Stimulated activated CD4-positive, alpha-beta T cell treated with anti-CD3 and anti-CD28 coated beads, Interleukin-12 subunit alpha, Interleukin-12 subunit beta, amount 100 ng/mL, for 4 hours (primary cell): ENCODE measurements at places on chromosomes 7 and 10.

GRCh38 chr7:90387470-90388240 is 15.6 kb upstream of the CLDN12 start:
- no peak for DNase-seq

GRCh38 chr10:31263903-31264302 is 55.1 kb upstream of the ZEB1 start:
- no peak for DNase-seq

DNA sequence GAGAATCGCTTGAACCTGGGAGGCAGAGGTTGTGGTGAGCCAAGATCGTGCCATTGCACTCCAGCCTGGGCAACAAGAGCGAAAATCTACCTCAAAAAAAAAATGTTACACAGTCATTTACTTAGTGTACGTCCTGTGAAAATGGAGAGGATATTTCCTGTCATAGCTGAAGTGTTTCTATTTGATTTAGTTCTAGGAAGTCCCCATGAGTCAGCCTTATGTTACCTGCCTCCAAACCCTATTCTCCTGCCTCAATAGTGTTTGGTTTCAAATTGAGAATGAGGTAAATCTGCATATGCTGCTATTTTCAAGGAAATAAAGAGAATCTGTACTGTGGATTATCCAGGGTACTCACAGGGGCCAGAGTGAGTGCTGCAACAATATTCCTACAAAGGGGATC is 1284.5 kb upstream of the AUTS2 start:
- no peak for DNase-seq

DNA sequence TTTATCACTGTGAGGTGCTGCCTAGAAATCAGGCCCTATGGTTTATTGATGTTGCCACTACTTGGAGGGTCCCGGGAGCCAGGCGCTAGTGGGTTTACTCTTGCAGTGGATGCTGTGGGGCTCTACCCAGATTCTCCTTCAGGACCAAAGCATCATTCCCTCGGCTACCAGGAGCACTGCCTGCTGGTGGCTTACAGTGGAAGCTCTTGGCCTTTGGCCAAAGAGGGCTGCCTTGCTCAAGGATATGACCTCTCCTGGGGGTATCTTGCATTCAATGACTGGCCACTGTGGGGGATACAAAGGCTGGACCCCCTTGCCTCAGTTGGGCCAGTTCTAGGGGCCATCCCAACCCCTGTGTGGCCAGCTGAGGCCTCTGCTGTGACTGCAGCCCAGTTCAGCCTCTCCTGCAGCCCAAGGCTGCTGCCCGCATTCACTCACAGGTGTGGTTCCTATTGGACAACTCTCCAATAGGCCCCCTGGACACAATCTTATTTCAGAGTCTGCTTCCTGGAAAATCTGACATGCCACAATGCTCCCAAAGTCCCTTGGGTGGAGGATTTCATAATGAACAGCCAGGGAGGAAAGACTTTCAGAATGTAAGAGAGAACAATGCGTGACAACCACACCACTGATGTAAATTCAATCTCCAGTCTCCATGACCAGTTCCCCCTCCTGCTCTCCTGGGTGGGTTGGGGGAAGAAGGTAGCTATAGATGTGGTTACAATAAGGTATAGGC is 196.3 kb downstream of the SNX10 start:
- no peak for DNase-seq

DNA sequence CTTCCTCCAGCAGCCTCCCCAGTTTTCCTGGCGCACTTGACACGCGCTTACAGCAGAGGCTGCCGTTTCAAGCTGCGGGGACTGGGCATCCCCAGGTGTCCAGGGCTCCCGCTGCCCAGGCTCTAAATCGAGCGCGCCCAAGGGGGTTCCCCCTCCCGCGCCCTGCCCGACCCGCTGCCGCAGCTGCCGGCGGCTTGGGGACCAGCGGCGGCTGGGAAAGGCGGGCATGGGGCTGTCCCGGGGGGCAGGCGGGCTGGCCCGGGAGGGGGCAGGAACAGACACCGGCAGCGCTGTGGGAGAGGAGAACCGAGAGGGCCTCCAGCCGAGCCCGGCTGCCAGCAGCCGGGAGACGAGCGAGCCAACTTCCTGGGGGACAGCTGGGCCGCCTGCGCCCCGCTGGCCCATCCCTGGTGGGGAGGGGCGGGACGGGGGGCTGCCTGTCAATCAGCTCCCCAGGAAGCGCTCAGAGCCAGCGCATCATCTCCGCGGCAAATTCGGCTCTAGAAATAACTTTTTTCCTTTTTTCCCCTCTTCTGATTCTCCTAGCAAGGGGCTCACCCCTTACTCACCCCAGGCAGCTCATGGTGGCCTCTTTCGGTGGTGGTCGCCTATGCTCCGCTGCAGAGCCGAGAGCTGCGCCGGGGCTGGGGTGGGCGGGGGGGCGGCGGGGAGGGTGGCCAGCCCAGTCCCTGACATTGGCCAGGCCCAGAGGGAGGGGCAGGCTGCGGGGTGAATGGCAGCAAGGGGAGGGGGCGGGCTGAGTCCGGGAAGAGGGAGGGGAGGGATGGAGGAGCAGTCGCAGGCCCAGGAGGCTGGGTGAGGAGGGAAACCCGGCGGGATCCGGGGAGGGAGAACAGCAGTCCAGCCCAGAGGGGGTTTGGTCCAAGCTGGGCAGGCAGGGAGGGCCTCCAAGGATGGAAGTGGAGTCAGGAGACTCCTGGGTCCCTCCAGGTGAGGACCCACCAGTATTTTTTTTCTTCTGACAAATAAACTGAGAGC is 14.7 kb downstream of the GRID2IP start:
- no peak for DNase-seq

GRCh38 chr7:37119296-37119860 is 329.3 kb downstream of the ELMO1 start:
- DNase-seq, result no peak

- no peak for DNase-seq
Observed at GRCh38 chr10:90865401-90865800, 6.4 kb upstream of the RPP30 start.

- no peak for DNase-seq
Observed at GRCh38 chr7:158446281-158446680, 141.3 kb downstream of the PTPRN2 start.

GRCh38 chr10:95457319-95457886 is 103.8 kb downstream of the SORBS1 start:
- DNase-seq, result no peak

DNA sequence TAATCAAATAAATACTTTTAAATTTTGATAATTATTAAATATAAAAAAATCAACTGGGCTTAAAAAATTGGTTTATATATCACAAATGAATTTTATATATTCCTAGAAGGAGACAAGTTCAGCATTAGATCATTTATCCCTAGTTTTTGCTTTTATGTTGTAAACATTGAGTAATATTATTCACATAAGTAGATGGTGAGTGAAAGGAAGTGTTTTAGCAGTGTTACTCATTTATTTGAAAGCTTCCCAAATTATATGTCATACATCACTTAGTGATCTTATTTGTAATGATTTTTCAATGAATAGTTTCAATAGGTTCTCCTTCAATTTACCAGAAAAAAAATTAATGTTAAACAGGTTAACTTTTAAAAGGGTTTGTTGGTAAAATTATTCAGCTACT is 15.8 kb downstream of the KLLN start:
- DNase-seq, result no peak

DNA sequence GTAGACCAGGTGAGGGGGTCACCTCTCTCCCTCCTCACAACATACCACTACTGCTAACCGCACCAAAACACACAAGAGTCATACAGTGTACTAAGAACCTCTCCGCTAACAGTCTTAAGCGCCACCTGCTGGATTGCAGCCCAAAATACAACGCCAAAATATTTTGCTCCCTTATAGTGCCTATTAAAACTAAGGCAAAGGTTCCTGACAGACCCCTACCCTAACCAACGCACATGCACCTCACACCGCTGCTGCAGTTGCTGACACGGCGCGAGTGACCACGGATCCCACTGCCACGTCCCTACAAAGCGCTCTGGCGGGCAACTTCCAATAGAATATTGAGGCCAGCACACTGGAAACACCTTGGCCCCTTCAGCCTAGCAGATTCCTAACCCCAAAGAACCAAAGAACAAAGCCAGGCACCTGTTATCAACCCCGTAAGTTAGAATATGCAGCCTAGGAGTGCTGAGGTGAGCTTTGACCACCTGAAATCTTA is 563.6 kb upstream of the SEMA3D start:
- DNase-seq, result no peak

DNA sequence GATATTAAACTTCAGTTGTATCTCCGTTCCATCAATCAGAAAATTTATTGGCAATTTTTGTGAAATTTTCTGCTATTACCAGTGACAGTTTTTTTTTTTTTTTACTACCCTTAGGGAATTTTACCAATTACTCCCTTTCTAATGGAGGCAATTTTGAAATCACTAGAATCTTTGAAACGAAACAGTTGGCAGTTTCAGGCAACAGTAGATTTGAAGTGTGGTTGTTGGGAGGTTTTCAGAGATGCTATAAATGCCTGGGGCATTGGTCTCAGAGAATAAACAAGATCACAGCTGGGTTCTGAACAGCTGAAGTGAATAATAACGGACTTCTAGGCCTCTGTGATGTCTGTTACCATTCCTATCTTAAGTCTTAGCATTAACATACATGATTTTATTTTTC is 535.9 kb upstream of the POT1 start:
- no peak for DNase-seq

DNA sequence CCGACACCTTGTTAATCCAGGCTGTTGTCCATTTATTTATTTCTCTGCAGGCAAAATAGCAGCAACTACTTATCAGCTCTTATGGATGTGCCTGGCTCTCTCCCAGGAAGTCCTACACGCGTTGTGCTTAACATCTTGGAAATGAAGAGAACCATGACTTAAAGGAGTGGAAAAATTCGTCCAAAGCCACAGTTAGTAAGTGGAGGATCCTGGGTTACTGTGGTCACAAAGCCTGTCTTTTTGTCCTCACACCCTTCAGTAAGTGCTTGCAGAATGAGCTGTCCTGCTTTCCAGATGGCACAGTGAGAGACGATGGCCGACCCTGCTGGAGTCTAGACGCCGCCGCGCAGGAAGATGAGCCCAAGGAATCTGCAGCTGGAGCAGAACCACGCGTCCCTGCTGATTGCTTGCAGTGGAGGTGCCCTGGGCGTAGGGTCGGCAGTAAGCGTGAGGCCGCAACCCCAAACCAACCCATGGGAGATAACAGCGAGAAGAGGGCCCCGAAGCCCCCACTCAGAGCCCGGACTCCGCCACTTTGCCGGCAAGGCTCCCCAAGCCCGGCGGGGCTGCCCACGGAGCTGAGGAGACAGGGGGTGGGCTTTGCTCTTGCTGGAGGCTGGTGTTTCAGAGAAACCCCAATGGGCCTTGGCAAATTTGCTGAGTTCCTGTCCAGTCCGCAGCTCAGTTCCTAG is 178.6 kb downstream of the CXCL12 start:
- no peak for DNase-seq

- DNase-seq, result no peak
Observed at GRCh38 chr10:16586358-16587138, 64.9 kb upstream of the C1QL3 start.

- DNase-seq, result no peak
Observed at GRCh38 chr7:114622221-114622620, 207.6 kb downstream of the FOXP2 start.

- DNase-seq, result no peak
Observed at GRCh38 chr7:3201937-3202710, 98.9 kb upstream of the SDK1 start.

DNA sequence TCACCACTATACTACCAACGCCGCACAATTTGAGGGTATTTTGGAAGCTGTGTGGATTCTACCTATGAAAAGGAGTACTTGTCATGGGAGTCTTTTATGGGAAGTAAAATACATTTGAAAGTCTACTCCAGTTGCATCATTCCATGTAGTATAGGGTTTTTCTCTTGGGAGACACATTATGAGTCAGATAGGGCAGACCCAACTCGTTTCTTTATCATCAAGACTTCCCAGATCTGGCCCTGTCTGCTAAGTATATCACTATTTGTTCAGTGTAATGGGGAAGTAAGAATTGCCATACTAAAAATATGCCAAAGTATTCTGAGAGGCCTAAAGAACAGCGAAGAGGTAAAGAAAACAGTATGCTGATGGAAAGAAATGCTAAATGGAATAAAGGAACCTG is 144.2 kb downstream of the SPAG6 start:
- no peak for DNase-seq

DNA sequence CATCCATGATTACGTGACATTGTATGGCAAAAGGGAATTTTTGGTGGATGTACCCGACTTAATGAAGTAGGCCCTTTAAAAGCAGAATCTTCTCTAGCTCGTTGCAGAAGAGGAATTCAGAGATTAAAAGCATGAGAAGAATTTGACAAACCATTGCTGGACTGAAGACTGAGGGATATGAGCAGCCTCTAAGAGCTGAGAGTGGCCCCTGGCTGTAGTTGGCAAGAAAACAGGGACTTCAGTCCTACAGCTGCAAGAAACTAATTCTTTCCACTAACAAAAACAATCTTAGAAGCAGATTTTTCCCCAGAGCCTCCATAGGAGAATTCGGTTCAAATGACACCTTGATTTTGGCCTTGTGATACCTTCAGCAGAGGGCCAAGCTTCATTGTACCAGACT is 34.1 kb downstream of the MACC1 start:
- DNase-seq, result no peak

DNA sequence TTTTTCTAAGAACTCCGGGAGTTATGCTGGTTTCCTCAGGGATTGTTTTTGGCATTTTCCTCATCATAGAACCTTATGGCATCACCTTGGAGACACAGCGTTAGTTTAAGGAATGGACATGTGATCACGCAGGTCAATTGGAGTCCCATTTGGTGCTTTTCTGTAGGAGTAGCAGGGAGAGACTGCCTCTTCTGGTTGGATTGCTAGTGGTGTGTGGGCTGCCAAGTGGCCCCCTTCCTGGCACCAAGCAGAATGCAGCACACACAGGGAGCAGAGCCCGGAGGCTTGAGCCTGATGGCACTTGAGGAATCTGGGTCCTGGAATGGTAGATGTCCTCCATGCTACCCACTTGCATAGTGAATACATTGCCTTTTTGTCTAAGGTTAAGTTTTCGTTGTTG is 57.9 kb downstream of the SDK1 start:
- DNase-seq, result no peak
